Activated naive CD4-positive, alpha-beta T cell treated with anti-CD3 and anti-CD28 coated beads for 36 hours (primary cell): ENCODE measurements at places on chromosomes 3 and 15. TPM values are rescaled to one million over a fixed set of nuclear protein-coding genes. Genes with fewer than 3 reads are reported as not detected.
A peak's percentile ranks its signal among the peaks of the same experiment; 100 is the strongest.

The NUP210 gene
- 148 TPM for total RNA-seq

DNA sequence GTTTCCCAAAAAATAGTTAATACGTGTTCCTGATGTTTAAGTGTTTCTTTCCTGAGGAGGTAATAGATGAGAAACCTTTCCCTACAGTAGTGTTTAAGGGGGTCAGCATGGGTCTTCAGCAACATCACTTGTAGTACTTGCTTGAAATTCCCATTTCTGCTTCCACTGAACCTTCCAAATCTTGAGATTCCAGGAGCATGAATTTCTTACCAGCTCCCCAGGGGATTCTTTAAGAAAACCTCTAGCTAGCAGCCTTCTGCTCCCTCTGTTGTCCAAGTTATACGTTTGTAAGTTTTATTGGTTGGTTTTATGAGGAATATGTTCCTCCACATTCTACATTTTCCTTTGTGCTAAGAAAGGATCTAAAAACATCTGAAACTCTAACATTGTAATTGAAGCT lies 38.2 kb upstream of the ACP3 start:
- DNase-seq = no peak

- DNase-seq = no peak
Measured at GRCh38 chr15:83250781-83251180, 33.7 kb downstream of the BNC1 start.

GRCh38 chr15:40754574-40754882 lies 526 bp downstream of the RMDN3 start:
- DNase-seq = no peak

The SPPL2A gene
- 41.6 TPM for total RNA-seq

The NIPA2 gene
- total RNA-seq = 47.9 TPM

The C2CD4B gene
- total RNA-seq = 0.20 TPM

GRCh38 chr3:71010726-71011455 lies 572.6 kb downstream of the FOXP1 start:
- peak; percentile 89 for DNase-seq

DNA sequence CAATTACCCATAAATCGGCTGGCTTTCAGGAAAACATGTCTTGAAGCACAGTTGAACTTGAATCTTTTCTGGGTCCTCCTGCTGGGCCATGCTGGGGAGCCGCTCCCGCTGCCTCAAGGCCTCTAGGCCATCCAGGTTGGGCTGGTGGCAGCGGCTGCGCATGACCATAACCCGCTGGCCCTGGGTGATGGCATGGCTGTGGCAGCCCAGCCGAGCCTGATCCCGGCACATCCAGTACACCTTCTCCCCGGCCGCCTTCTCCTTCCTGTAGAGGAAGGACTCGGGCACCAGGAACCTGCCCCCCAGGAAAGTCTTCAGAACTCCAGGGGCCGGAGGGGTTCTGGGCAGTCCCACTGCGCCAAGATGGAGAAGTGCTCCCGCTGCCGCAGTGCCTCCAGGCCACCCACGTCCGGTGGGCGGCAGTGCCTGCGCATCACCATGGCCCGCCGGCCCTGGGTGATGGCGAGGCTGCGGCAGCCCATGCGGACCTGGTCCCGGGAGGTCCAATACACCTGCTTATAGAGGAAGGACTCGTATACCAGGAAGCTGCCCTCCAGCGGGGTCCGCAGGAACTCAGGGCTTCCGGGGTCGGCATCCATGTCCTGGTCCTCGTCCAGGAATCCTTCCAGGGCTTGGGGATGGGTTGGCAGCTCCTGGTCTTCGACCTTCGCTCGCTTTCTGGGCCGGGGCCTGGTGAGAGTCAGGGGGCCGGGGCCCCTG lies 84.3 kb upstream of the FXR1 start:
- no peak for DNase-seq

DNA sequence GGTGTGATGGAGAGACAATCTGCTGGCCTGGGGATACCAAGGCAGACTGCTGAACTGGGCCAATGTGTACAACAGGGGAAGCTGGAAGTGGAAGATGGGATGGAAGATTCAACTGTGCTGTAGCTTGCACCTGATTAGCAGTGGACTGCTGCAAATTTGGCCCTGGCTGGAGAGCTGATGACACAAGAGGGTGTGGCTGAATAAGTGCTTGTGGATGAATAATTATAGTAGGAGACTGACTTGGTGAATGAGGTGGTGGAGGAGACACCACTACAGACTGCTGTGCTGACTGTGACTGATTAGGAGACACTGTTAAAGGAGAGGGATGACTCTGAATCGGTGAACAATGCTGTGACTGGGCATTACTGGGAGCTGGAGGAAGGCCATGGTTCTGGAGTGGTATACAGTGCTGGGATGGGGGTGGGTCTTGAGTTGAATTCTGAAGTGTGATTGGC lies 52.5 kb downstream of the PHC3 start:
- DNase-seq = peak; percentile 48

The CX3CR1 gene
- not detected for total RNA-seq

DNA sequence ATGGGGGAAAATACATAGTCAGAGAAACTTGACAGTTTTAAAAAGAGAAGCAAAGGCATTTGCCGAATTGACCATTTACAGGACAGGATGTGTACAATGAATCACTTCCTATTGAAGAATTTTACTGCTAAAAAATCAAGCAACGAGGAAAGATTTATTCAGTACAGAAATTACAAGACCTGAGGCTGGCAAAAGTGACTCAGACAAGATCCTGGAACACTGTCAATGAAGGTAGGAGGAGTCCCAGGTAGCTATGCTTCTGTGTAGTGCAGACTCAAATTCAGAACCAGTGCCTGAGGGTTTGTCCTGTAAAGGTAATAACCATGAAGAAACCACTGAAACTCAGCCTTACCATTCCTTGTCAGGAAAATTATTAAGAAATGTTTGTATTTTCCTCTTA lies 120.9 kb downstream of the ZMAT3 start:
- peak; percentile 60 for DNase-seq

The CPNE4 gene
- total RNA-seq = not detected

The SLC22A13 gene
- total RNA-seq = not detected

- DNase-seq = no peak
Measured at GRCh38 chr15:90840954-90841353, 27.4 kb upstream of the FURIN start.

DNA sequence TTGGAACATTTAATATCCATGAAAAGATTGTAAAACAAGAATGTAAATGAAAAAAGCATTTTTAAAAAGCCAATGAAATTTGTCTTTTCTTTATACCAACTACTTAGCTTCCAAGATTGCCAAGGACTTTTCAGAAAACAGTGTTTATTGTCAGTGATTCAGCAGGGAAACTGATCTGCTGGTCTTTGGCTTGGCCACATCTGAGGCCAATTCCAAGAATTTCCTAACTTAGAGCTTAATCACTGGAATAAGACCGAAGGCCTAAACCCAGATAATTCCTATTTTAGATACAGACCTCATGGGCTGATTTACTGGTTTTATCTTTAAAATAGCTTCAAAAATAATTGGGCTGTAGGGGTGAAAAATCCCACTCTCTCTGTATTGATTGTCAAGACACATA lies 260.5 kb upstream of the RORA start:
- no peak for DNase-seq

- DNase-seq = no peak
Measured at GRCh38 chr3:17645074-17645698, 97.2 kb downstream of the TBC1D5 start.

GRCh38 chr3:140081887-140082286 lies 146.9 kb downstream of the CLSTN2 start:
- DNase-seq = no peak

- no peak for DNase-seq
Measured at GRCh38 chr3:135629701-135630408, 335.7 kb upstream of the PPP2R3A start.

The MED12L gene
- 1.4 TPM for total RNA-seq

- DNase-seq = no peak
Measured at GRCh38 chr3:27657404-27657803, 64.7 kb downstream of the EOMES start.

- DNase-seq = no peak
Measured at GRCh38 chr15:77349666-77350065, 70.2 kb downstream of the PEAK1 start.

DNA sequence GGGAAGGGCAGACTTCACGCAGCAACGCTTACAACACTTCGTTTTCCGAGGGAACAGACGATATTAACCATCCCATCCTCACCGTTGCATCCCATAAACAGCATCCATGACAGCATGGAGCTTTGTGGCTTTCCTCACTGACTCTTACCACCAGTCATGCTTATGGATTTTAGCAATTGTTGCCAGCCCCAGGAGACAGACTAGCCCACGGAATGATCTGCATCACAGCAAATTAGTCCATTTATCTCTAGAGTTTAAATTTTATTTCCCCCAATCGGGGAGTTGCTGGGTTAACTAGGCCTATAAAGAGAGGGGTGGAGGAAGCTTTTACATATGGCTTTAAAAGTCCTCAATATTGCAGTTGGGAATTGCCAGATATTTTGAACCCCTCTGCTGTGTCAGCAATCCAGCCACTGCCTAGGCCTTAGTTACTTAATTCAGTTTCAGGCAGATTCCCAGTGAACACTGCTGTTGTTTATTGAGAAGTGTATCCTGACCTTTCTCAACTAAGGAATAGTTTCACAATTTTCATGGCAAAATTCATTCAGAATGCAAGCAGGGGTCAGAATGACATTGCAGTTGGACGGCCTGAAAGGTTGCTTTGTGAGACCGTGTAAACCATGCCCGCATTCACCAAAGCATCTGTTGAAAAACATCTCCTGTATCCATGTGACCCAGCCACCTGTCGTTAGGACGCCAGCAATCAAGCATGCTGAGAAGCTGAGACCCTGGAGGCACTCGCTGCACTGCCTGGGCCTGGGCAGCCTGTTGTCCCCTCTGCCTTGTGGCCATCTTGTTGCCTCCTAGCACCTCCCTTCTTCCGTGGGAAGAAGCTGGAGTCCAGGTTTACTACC lies 397.4 kb upstream of the TPM1 start:
- DNase-seq = no peak

GRCh38 chr3:168583977-168584376 lies 488.3 kb upstream of the GOLIM4 start:
- no peak for DNase-seq

GRCh38 chr3:44198284-44199269 lies 43.1 kb upstream of the TOPAZ1 start:
- DNase-seq = peak; percentile 87

GRCh38 chr15:60417112-60417511 lies 19.3 kb upstream of the ANXA2 start:
- no peak for DNase-seq

DNA sequence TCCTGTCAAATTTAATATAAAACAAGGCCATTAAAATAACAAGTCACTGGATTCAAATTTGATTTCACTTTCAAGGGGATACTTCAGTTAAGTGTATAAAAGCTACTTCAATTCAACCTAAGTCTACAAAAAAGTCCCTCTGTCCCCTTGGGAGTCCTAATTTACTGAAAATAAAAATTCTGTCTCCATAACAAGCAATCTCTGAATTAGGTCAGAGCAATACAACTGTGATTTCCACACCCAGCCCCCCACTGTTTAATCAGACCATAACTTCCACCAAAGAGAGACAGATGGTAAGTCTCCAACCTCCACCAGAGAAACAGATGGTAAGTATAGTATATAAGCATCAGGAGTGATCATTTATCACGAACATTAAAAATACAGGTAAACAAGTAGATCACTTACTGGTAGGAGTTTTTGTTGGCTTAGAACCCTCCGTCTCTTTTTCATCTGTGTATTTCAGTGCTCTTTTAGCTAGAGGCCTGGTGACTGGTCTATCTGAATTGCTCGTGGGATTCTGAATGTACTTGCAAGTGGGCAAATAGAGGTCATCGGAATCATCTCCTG lies 12.1 kb downstream of the SGO1 start:
- DNase-seq = no peak

GRCh38 chr3:128874481-128875180 lies 4.8 kb upstream of the ACAD9 start:
- no peak for DNase-seq

DNA sequence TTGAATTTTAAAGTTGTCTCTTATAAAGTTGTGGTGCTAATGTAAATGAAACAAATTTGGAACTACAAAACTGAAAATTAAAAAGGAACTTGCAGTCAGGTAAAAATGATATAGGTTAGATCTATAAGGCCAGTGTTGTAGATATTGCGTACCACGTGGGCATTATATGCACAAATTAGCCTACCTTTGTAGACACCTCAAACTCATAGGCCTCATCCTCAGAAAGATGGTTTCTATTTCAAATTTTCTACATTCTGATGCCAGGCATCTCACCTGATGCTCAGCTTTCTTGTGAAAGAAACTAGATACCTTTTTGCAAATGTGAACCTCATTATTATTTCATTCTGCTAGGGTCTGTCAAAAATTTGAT lies 25.6 kb downstream of the TMEM207 start:
- DNase-seq = no peak

DNA sequence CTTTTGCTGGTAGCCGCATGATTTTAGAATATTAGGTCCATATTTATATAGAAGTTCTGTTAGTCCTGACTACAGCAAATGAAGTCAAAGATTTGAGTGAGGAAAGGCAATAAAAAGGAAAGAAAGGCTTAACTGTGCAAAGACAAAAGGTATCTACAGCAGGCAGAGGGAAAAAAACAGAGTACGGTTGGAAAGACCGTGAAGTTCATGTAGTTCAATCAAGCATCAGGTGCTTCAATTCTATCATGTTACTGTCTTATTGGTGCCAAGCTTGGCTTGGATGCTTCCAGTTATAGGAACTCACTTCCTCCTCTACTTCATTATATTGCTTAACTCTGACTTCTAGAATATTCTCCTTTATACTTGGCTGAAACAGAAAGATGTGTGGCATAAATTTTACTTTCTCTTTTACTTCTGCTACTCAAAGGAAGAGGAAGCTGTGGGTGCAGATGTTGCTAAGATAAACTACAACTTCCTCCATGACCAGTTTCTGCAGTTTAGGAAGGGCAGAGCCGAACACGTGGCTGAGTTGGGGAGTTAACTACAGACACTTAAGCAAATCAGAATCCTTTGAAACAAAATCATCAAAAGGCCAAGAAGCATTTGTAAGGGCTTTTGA lies 72.6 kb upstream of the ZBED2 start:
- DNase-seq = peak; percentile 84

The C3orf85 gene
- total RNA-seq = not detected

DNA sequence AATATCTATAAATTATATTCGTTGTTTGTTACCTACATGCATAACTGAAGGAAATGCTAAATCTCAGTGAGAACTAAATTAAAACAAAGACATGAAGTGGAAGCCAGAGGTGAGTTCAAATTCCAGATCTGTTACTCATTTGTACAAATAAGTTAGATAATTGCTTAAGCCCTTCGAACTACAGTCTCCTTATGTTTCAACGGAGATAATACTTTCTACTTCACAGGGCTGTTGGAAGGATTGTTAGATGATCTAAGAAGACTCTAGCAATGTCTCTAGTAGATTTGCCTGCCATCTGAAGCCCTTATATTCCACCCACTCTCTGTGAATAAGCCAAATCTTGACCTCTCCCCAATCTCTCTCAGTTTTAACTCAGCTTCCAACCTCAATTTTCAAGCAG lies 125.8 kb downstream of the P2RY1 start:
- DNase-seq = no peak

The DUSP7 gene
- total RNA-seq = 8.2 TPM

The GXYLT2 gene
- not detected for total RNA-seq

The ARNT2 gene
- total RNA-seq = 0.14 TPM

The GRAMD1C gene
- 1.3 TPM for total RNA-seq
